Stimulated activated CD4-positive, alpha-beta T cell treated with anti-CD3 and anti-CD28 coated beads, Interleukin-1b, Interleukin-23, amount 100 ng/mL, for 24 hours (primary cell): ENCODE measurements at places on chromosomes 7 and 10.

GRCh38 chr7:55474944-55475854 lies 97.1 kb downstream of the VOPP1 start:
- DNase-seq: no peak

DNA sequence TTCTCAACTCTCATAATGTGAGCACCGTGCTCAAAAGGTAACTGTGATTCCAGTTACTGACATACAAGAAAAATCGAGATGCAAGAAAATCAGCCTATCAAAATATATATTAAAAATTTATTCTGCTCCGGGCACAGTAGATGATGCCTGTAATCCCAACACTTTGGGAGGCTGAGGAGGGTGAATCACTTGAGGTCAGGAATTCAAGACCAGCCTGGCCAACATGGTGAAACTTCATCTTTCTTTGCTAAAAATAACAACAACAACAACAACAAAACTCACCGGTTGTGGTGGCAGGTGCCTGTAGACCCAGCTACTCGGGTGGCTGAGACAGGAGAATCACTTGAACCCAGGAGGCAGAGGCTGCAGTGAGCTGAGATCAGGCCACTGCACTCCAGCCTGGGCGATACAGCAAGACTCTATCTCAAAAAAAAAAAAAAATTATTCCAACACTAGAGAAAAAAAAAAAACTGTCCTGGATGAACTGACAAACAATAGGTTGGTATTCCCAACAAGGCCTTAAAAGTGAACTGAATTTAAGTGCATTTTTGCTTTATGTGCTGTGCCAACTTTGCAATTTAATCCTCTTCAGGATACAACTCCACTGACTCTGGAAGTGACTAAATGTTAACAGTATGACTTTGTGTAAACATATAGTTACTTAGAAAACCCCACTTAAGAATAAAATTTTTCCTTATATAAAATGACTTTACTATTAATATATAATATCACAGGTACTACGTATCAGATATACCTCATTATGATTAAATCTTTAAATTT lies 51.1 kb downstream of the JMJD1C start:
- DNase-seq: no peak

GRCh38 chr7:31873816-31874597 lies 187.0 kb downstream of the PPP1R17 start:
- no peak for DNase-seq

GRCh38 chr7:26091933-26092332 lies 60.1 kb upstream of the NFE2L3 start:
- DNase-seq: no peak

DNA sequence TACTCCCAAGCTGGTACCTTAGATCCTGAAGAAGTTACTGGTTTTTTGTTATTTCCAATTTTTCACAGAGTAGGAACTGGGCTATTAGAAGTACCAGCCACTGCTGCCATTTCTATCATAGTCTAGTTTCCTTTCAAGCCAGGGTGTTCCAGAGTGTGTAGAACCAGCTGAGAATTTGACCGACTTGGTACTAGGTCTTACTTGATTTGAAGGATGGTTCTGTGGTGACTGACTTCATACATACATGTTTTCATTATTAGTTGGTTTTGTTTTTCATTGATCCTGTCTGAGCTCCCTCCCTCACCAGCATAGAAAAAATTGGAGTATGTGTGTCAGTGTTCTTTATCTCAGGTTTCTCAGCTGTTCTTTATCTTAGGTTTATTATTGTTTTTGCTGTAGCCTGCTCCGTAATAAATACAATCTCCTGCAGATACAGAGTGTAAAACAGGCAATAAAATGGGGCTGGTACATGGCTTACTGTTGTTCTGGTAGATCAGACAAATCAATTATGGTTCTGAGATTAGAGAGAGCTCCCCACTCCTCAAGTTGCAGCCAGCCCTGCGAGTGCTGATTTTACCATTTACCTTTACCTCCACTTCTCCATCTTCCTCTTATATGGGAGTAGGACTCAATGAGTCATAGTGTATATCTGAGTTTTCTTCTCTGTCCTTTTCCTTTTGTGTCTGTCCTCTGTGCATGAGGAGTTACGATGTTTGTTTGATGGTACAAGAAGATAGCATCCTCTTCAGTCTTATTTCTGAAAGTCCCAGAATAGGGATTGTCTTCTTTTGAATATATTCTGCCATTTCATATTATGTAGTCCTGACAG lies 122.6 kb downstream of the LRRC4 start:
- DNase-seq: no peak

- no peak for DNase-seq
Measured at GRCh38 chr7:22642454-22642853, 84.5 kb upstream of the IL6 start.

GRCh38 chr10:89633484-89633883 lies 11.6 kb downstream of the PANK1 start:
- no peak for DNase-seq
